ENCODE measurements at places on chromosomes 5 and 9.

- DNase-seq: no peak
Observed at GRCh38 chr9:94741866-94742265, 15.4 kb downstream of the AOPEP start.

- DNase-seq: no peak
Observed at GRCh38 chr5:95673081-95673480, 9.7 kb downstream of the SPATA9 start.

DNA sequence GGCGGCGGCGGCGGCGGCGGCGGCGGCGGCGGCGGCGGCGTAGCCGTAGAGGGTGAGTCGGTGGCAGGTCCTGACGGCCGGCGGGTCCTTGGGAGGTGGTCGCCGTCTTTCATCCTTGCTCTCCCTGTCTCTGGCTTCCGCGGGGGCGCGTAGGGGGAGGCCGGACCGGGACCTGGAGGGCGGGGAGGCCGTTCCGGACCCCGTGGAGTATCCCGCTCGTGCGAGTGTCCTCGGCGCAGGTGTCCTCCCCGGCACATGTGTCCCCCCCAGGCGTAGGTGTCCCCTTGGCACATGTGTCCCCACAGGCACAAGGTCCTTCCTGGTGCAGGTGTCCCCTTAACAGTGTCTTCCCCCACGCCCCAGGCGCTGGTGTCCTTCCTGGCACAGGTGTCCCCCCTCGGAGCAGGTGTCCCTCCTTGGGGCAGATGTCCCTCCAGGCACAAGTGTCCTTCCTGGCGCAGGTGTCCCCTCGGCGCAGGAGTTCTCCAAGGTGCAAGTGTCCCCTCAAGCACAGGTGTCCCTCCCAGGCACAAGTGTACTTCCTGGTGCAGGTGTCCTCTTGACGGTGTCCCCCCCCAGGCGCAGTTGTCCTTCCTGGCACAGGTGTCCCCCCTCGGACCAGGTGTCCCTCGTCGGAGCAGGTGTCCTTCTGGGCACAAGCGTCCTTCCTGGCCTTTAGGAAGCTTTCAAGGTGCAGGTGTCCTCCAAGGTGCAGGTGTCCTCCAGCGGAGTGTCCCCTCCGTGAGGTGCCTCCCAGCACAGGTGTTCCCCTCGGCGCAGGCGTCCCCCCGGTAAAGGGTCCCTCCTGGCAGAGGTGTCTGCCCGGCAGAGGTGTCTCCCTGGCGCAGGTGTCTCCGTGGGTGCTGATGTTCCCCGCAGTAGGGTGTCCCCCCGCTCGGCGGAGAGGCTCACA, 519 bp downstream of the EXOC3 start:
- DNase-seq: no peak

DNA sequence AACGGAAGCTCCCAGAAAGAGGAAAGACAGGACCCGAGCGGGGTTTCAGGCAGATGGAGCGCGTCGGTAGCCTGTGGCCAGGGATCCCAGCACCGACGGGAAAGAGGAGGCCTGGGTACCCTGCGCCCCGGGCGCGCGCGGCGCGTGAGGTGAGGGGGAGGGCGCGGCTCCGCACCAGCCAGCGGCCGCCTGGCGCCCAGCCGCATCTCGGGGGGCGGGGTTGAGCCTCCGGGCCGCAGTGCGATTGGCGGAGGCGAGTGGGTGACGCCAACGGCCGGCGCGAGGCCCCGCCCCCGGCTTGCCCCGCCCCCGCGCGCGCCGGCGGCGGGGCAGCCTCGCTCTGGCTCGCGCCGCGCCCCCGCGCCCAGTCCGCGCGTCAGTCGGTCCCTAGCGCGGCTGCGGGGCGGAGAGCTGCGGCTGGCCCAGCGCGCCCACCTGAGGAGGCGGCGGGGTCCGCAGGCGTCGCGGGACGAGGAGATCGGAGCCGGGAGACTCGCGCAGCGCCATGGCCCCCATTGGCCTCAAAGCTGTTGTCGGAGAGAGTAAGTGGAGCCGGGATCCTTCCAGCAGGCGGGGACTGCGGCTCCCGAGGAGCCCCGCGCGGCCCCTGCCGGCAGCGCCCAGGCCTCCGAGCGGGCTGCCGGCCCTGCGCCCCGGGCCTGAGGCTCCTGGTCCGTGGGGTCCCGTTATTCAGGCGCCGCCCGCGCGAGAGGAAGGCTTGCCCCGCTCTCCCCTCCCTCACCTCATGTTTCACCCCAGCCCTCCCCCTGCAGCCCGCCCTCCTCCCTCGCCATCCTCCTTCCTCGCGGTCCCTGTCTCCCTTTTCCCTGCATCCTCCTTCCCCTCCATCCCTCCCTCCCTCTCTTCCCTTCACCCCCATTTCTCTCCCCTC, at the start of gene STXBP1:
Gene STXBP1 (plus strand): TSS at position 379 of the 892 bp plus-strand sequence. CDS start 127 bp downstream, at position 506.
- peak; percentile 72 for DNase-seq

DNA sequence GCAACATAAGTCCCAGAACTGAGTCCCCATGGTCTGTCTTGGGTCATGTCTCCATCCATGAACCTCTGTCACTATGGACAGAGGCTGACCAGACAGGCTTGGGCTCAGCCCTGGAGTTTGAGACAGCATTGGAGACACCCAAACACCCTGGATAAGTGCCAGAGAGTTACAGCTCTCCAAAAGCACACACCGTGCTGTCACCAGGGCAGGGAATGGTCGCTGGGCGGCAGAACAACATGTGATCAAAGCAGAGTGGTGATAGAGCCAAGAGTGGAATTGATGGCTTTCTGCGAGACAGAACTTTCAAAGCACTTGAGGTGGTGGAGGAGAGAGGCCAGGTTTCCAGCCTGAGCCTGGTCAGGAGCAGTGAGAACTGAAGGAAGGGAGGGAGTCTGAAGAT, 50.1 kb downstream of the DRD1 start:
- no peak for DNase-seq

- DNase-seq: no peak
Observed at GRCh38 chr9:68805890-68806517, 101.0 kb downstream of the PIP5K1B start.

- no peak for DNase-seq
Observed at GRCh38 chr5:94891972-94892371, 273.5 kb downstream of the SLF1 start.

GRCh38 chr5:52560366-52560765, 227.3 kb upstream of the ITGA1 start:
- DNase-seq: no peak

DNA sequence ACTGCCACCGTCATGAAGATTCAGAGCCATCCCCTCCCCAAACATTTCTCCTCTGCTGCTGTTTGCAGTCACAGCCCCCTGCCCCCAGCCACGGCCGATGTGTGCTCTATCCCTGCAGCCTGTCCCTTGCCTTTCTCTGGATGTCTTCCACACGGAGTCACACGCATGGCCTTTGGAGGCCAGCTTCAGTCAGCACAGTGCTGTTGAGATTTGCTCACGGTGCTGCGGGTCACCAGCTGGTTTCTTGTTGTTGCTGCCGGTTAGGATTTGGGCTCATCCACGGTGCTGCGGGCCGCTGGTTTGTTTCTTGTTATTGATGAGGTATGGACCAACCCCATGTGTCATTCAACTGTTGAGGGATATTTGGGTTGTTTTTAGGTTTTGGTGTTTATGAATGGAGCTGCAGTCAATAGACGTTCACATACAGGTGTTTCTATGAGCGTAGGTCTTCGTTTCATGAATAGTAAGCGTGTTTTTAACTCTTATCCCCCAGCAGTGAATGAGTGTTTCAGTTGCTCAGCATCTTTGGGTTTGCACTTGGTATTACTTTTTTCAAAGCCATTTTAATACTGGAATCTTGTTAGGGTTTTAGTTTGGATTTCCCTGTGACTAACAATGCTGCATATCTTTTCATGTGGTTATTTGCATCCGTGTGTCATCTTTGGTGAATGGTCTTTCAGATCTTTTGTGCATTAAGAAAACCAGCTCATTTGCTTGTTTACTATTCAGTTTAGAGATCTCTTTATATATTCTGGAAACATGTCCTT, 57.6 kb downstream of the AHRR start:
- DNase-seq: no peak

GRCh38 chr9:107942856-107943255, 453.3 kb upstream of the KLF4 start:
- no peak for DNase-seq

- no peak for DNase-seq
Observed at GRCh38 chr5:150230842-150231241, 41.0 kb downstream of the SLC6A7 start.

DNA sequence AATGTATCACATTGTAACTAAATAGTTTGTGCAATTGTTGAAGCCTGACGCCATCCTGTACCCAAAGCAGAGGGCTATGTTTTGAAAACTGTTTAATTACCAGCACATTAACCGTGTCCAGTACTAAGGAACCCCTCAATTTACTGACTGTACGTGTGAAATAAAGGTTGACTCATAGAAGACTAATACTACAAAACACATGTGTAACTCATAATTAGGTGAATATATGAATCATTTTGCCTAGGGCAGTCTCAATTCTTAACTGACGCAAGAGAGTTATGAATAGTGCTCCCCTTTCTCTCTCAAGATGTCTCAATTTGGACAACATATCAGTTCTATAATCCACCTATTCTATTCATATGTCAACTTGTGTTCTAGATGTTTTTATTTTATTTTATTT, 558.4 kb downstream of the PRDM9 start:
- no peak for DNase-seq

GRCh38 chr9:120358877-120359276, 221.1 kb downstream of the CDK5RAP2 start:
- DNase-seq: no peak

GRCh38 chr5:35921930-35922329, 16.5 kb downstream of the CAPSL start:
- no peak for DNase-seq

GRCh38 chr9:105413525-105413924, 34.3 kb upstream of the FSD1L start:
- no peak for DNase-seq

GRCh38 chr9:3906437-3907213, 380.8 kb upstream of the RFX3 start:
- DNase-seq: no peak

DNA sequence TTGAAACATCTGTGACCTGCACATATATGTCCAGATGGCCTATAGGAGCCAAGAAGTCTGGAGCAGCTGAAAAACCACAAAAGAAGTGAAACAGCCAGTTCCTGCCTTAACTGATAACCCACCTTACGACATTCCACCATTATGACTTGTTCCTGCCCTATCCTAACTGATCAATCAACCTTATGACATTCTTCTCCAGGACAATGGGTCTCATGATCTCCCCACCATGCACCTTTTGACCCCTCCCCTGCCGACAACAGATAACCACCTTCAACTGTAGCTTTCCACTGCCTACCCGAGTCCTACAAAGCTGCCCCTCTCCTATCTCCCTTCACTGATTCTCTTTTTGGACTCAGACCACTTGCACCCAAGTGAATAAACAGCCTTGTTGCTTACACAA, 233.8 kb downstream of the CCDC171 start:
- no peak for DNase-seq

DNA sequence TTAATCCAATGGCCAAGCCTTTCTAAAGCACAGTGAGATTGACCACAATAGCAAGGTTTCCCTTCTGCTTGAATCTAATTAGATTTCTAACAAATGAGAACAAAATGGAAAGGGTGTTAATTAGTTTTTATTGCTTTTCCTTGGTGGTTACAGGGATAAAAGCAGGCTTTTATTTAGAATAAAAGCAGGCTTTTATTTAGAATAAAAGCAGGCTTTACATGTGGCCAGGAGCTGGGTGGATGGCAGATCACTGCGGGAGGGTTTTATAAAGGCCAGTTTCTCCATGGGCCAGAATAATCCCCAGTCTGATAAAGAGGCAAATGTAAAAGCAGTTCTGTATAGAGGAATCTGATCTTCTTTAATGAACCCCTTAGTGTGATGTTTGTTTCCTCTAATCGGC, 470.2 kb downstream of the TMEM232 start:
- no peak for DNase-seq

- DNase-seq: no peak
Observed at GRCh38 chr9:14956208-14956607, 46.0 kb upstream of the FREM1 start.

DNA sequence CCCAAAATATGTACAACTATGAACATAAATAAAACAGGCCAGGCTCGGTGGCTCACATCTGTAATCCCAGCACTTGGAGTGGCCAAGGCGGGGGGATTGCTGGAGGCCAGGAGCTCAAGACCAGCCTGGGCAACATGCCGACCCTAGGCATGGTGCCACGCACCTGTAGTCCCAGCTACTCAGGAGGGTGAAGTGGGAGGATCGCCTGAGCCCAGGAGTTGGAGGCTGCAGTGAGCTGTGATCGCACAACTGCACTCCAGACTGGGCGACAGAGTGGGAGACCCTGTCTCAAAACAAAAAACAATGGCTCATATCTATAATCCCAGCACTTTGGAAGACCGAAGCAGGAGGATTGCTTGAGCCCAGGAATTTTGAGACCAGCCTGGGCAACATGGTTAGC, 1.5 kb downstream of the HAUS6 start:
- no peak for DNase-seq

GRCh38 chr5:56677690-56678305, 137.6 kb upstream of the MAP3K1 start:
- no peak for DNase-seq

GRCh38 chr9:131276094-131276888, at the start of gene FAM78A:
Gene FAM78A (minus strand): TSS chr9:131276510. CDS start chr9:131276179, 331 bp downstream.
- DNase-seq: no peak

- DNase-seq: no peak
Observed at GRCh38 chr5:138663561-138663960, 88.4 kb upstream of the HSPA9 start.

DNA sequence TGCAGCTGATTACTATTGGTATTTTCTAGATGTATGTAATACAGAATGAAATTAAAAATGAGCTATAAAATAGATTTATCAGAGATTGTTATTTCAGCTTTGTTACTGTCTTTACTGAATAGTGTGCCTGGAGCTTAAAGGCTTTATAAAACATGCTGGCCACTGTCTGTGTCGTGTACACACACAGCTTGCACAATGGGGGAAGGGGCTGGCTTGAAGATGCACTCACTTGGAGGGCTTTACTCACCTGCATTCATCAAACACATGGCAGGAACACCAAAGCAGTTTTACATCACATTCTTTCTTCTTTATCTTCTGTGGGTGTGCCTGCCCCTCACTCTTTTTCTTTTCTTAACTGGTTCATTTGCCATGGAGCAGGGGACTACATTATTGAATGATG, 60.9 kb downstream of the TLE4 start:
- no peak for DNase-seq

- no peak for DNase-seq
Observed at GRCh38 chr5:117394506-117395157, 820.0 kb upstream of the SEMA6A start.

DNA sequence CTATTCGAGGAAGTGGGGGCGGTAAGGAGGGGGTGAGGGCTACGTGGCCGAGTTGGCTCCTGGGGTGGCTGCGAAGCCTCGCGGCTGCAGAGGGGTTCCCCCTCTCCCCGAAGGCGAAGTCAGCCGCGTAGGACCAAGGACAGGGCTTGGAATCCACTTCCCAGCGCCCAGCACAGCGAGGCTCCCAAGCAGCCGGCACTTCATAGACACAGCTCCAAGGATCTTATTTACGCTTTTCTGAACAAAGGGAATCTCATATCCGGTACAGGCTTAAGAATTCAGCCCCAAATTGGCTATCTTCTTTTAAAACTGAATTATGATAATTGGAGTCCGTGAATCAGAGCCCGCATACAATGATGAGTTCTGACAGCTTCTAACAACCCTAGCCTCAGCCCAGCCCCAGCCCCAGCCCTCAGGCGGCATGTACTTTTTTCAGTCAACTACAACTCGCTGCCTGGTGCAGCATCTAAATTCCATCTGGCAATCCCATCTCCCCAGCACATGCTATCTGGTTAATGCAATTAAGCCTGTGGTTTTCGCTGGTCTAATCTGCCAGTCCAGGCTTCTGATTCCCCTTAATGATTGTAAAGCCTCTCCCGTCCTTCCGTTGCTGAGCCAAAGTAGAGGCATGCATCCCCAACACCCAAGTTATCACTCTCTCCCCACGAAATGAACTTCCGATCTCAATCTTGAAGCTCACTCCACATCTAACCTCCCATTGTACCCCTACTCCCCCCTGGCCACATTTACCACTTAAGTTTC, 1.0 kb downstream of the ELAVL2 start:
- no peak for DNase-seq

All from NCI-H1930 (cell line).